ENCODE measurements at places on chromosomes 11 and 22. TPM values are rescaled to one million over a fixed set of nuclear protein-coding genes. Genes with fewer than 3 reads are reported as not detected.
A peak's percentile ranks its signal among the peaks of the same experiment; 100 is the strongest.

GRCh38 chr11:14081581-14082231 lies 119.2 kb downstream of the SPON1 start:
- no peak for DNase-seq

- no peak for DNase-seq
These were observed 66.5 kb upstream of the CEP126 start for GRCh38 chr11:101848262-101848661.

GRCh38 chr11:124085583-124085982 lies 29.7 kb upstream of the VWA5A start:
- DNase-seq = no peak

VWCE gene
- 0.59 TPM for total RNA-seq

- no peak for DNase-seq
These were observed 15.7 kb downstream of the NUP50 start for GRCh38 chr22:45179276-45180049.

OR52D1 gene
- total RNA-seq = not detected

SLC22A6 gene
- not detected for total RNA-seq

DNA sequence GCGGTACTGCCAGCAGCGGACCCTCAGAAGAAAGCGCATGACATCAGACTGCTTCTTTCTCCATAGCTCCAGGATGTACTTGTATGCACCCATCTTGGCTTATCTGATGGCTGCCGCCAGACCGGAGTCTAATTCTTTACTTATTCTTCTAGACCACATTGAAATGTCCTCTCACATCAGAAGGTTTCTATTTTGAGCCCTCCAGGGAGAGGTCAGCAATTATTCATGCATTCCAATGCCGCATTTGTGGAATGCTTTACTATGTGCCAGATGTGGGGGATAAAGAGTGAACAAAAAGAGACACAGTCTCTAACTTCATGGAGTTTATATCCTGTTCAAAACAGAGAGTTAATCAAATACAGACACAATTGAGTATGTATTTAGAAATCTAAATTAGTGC lies 230.1 kb downstream of the MIAT start:
- no peak for DNase-seq

DNA sequence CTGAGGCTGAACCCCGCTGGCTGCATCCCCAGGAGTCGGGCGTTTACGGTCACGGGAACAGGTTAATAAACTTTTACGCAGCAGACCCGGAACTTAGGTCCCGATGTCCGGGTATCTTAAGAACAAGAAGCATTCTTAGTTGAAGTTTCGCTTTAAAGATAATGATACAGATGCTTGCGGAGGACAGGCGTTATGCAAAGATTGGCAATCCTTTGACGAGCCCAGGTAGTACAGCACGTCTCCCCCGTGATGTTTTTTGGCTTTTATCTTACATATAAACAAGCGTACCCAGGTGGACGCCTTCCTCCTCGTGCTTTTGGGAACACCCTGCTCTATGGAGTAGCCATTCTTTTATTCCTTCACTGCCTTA lies 871 bp upstream of the TOLLIP start:
- DNase-seq = no peak

GRCh38 chr11:104319396-104319795 lies 155.4 kb upstream of the PDGFD start:
- DNase-seq = no peak

DNA sequence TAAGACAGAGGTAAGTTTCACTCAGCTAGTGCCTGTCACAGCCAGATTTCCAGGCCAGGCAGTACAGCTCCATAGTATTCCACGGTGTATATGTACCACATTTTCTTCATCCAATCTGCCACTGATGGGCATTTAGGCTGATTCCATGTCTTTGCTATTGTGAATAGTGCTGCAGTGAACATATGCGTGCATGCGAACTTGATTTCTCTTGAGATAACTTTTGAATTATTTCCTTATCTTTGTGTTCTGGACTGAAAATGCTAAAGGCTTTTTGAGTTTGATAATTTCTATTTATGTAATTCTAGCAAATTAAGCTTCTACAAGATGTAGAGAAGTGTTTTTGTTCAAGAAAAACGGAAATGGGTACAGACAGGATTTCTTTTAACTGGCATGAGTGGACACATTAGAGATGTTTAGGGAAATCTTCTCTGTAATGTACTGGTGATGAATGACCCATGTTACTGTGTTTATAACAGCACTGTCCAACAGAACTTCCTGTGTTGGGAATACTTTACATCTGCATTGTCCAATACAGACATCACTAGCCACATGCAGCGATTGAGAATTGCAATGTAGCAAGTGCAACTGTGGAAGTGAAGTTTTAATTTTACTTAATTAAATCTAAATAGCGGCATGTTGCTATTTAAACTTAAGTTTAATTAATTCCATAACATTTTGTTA lies 151.3 kb downstream of the CADM1 start:
- DNase-seq = no peak

DNA sequence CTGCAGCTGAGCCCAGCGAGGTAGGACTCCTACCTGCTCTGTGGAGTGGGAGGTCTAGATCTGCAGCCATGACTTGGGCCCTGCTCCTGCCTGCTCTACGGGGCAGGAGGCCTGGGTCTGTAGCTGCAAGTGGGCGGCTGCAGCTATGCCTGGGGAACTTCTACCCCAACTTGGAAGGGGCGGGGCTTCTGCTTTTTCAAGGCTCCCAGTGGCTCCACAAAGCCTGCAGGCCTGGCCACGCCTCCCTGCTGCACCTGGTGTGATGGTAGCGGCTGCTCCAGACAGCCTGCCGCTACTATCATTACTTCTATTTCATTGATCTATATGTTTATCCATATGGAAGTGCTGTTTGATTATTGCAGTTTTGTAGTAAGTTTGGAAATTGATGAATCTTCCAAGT lies 121.2 kb downstream of the NELL1 start:
- DNase-seq = no peak

- no peak for DNase-seq
These were observed 56.9 kb downstream of the MICAL2 start for GRCh38 chr11:12167061-12168000.

GLYATL2 gene
- 0.27 TPM for total RNA-seq

TMEM191C gene
- 1.7 TPM for total RNA-seq

- DNase-seq = peak; percentile 86
These were observed 2.3 kb downstream of the C1QTNF5 start for GRCh38 chr11:119338318-119338890.

GRCh38 chr22:39877079-39877845 lies 16.3 kb downstream of the ENTHD1 start:
- no peak for DNase-seq

DNA sequence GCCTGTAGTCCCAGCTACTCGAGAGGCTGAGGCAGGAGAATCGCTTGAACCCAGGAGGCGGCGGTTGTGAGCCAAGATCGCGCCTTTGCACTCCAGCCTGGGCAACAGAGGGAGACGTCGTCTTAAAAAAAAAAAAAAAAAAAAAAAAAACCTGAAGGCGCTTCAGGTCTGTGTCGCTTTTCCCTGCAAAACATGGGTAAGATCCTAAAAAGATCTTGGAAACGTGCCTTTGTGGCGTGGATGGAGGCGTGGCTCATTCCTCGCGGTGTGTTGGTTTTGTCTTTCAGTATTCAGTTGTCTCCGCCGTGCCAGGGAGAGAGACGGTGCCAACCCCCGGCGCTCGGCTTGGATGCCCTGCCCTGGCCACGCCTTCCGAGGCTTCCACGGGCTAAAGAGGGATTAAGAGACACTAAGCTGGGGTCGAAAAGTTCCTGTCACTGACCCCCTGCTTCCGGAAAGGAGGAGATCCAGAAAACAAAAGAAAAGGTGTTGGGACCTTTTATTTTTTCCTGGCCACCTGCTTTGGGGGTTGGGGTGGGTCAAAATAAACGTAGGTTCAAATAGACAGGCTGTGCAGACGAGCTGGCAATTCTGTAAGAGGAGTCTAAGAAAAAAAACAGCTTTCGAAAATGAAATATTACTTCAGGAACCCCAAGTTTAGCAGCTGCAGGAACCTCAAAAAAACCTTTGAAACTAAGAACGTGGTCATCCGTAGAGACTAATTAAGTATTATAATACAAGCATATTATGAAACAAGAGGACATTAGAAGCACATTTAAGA lies 1.1 kb upstream of the SLC35F2 start:
- no peak for DNase-seq

- DNase-seq = peak; percentile 75
These were observed 8.2 kb downstream of the CBX7 start for GRCh38 chr22:39144101-39144767.

DNA sequence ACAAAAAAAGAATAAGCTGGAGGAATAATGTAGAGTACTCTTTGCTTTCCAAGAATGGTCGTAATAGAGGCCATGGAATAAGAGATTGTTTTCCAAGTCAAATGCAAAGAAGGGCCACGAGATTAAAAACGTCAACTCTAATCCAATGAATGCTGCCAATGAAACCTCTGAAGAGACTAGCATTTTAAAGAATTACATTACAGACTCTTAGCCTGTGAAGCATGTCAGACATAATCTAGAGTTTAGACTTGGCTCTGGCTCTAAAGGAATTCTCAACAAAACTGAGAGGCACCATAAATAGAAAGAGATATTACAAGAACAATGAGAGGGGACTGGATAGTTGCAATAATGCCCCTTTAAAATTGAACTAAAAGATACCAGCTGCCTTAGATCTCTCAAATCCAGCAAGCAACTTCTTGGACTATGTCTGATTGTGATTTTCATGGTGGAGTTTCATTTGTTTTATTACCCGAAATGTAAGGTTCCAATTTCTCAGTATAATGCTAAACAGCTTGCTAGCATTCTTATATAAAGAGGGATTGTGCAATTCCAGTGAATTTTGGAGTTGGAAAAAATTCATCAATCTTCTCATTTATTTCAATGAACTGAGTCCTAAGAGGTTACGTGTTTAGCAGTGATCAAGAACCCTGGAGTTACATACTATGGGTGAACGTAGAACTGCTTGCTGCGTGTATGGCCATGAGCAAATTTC lies 5.6 kb downstream of the ETS1 start:
- DNase-seq = no peak

DNA sequence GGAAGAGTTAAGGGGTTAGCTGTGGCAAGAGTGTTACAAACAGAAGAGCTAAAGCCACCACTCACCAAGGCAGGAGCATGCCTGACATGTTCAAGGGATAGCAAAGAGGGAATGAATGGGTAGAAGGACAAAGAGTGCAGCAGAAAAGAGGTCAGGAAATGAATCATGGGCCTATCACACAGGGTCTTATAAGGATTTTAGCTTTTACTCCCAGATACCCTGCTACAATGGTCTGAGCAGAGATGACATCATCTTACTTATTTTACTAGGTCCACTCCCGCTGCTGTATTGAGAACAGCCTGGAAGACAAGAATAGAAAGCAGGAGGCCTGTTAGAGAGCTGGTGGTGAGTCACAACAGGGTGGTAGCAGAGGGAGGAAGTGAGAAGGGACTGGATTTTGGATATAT lies 9.8 kb downstream of the TRAF6 start:
- DNase-seq = no peak

CLDN5 gene
- 9.3 TPM for total RNA-seq

- no peak for DNase-seq
These were observed 1260.4 kb upstream of the RAG2 start for GRCh38 chr11:37858398-37858797.

GRCh38 chr22:28044546-28045173 lies 125.6 kb upstream of the PITPNB start:
- no peak for DNase-seq

GDPD4 gene
- not detected for total RNA-seq

DNA sequence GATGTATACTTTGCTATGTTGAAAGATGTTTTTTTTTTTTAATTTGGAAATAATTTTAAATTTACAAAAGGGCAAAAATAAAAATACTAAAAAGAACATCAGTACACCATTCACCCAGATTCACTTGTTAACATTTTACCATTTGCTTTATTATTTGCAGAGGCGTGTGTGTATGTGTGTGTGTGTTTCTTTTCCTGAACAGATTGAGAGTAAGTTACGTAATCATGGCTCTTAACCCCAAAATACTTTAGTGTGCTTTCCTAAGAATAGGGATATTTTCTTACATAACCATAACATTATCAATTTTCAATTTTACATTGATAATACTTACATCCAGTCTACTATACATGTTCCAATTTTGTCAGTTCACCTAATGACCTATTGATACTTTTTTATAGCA lies 91.5 kb upstream of the HORMAD2 start:
- no peak for DNase-seq

- DNase-seq = no peak
These were observed 1.4 kb downstream of the HTR3B start for GRCh38 chr11:113906038-113906437.

SMARCB1 gene
- total RNA-seq = 50.4 TPM

ARCN1 gene
- total RNA-seq = 118 TPM

- DNase-seq = no peak
These were observed 2.4 kb downstream of the ATF4 start for GRCh38 chr22:39522567-39523300.

- no peak for DNase-seq
These were observed 179.3 kb downstream of the LARGE1 start for GRCh38 chr22:33741025-33741424.

DNA sequence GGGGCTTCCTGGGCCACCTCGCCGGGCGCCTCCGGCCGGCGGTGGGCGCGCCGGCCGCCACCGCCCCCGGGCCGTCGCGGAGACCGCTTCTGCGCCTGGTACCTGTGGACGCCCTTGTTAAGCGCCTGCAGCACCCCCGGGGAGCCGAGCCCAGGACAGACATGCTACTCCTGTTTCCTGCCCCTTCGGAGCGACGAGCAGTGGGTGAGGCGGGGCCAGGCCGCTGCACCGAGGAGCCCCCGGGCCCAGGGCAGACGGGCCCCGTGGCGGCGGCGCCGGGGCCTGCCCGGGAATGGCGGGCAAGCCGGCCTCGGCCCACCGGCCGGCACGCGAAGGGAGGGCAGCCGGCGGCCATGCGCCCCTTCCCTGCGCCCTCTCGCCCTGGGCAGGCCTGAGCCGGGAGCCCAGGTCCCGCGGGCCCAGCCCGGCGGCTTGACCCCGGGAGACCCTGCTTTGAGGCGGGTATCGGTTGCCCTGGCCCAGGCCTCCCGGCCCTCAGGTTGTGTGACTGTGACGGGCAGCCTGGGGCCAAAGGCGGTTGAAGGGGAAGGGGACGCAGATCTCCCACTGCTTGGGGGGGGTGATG lies 789 bp upstream of the KDM2A start:
- DNase-seq = peak; percentile 82

GRCh38 chr22:37518509-37519267 lies 527 bp downstream of the CARD10 start:
- DNase-seq = no peak

GRCh38 chr11:68099474-68100405 lies 21.4 kb downstream of the CHKA start:
- no peak for DNase-seq

KCNK4 gene
- not detected for total RNA-seq

GALNT18 gene
- 23.2 TPM for total RNA-seq

LINC01488 gene
- total RNA-seq = 0.19 TPM

TMEM132A gene
- 4.9 TPM for total RNA-seq

GRCh38 chr11:6620636-6621035 lies 1.4 kb upstream of the TPP1 start:
- peak; percentile 36 for DNase-seq

GRCh38 chr11:69912911-69913451 lies 93.8 kb upstream of the FGF3 start:
- DNase-seq = peak; percentile 47

Measured in cardiac septum (tissue), 1 donor.